ENCODE measurements at places on chromosomes 5 and 9.

DNA sequence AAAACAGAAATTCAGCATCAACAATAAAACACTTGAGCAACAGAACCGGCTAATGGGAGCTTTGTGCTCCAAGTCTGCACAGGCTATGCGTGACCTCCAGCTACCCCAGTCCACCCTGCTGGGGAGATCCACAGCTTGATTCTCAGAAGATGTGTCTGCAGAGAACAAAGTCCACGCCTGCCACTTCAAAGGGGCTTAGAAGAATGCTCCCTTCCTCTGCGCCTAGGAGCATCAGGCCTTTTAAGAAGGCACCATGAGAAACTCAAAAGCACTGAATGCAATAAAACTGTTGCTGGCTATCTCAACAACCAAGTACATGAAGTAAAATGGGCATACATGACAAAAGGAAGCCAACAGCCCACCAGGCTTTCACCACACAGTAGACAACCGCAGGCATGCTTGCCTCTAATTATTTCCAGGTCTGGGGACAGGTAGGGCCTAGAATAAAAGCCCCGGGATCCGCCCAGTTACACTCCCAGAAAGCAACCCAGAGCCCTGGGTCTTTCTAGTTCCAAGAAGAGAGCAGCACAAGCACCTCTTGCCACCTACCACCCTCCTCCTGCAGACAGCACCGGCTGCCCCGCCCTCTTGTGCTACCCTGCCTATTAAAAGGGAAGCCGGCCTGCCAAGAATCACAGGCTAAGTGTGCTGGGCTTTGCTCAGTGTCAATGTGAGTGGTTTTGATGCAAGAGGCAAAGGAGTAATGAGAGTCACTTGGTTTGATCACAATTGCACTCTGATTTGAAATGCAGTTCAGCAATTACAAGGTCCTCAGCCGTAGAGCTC lies 123.2 kb downstream of the SPOCK1 start:
- no peak for DNase-seq

- no peak for DNase-seq
Measured at GRCh38 chr9:102101723-102102122, 363.3 kb upstream of the GRIN3A start.

GRCh38 chr9:7762600-7762999 lies 37.0 kb downstream of the DMAC1 start:
- DNase-seq, result no peak

DNA sequence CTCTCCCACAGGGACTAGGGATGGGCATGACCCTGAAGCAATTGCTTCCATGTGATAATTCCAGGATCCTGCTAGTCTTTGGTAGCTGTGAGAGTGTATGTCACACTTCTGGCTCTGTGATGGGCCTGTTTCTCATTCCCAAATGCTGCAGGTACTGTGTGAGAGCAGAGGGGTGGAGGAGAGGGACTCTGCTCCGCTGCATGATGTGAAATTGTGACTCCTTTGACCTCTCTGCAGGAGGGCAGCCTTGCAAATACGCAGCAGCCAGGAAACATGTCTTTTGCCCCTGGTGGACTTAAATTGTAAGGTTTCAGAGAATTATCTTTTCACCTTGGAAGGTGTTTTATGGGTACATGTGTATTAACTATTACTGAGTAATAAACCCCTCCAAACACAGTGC lies 61.6 kb downstream of the SFXN1 start:
- no peak for DNase-seq

- DNase-seq, result no peak
Measured at GRCh38 chr9:89139455-89139854, 39.2 kb downstream of the SHC3 start.

DNA sequence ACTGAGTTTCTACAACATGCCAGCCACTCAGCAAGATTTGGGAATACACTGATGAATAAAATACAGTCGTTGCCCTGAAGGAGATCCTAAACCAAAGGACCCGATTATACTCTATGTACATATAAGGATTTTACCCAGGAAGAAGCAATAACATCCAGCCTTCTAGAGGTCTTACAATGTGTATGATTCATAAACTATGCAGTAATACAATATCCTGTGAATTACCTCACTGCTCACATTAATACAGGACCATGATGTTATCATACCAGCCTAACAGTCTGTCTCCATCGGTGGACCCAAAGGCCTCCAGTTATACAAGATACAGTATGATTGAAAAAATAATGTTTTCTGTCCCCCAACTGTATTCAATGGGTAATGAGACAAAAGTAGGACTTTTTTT lies 310.5 kb upstream of the TRPM3 start:
- no peak for DNase-seq

DNA sequence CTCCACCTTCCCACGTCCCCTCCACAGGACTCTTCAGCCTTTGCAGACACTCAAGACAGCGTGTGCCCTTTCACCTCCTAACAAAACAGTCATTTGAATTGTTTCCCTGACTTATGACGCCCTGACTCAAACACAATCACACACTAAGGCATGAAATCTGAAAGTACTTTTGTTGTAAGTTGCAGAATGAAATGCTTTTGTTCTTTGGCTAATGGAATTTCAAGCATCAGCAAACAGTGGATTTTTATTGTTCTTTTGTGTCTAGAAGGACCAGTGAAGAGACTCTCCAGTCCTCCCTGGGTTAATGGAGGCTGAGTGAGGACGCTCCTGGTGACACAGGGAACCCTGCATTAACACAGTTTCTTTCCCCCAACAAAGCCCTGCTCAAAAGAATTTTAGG lies 380.1 kb downstream of the CTNND2 start:
- no peak for DNase-seq

GRCh38 chr5:88660947-88661805 lies 221.8 kb downstream of the MEF2C start:
- peak; percentile 55 for DNase-seq

DNA sequence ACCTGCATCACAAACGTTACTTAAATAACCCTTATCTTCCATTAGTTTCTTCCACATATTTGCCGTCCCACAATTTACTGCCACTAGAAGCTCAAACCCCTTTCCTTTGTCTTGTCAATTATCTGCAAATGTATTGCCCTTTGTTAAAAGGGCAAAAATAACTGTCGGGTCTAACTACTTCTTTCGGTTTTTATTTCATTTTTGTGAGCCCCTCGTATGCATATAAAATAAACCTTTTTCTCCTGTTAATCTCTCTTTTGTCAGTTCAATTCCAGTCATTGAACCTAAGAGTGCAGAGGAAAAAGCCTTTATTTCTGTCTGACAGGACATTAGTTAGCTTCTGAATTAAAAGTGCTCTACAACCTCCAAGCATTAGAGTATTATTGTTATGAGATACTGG lies 45.5 kb downstream of the TMEM215 start:
- no peak for DNase-seq

- peak; percentile 36 for DNase-seq
Measured at GRCh38 chr5:34977934-34978613, 48.7 kb downstream of the DNAJC21 start.

DNA sequence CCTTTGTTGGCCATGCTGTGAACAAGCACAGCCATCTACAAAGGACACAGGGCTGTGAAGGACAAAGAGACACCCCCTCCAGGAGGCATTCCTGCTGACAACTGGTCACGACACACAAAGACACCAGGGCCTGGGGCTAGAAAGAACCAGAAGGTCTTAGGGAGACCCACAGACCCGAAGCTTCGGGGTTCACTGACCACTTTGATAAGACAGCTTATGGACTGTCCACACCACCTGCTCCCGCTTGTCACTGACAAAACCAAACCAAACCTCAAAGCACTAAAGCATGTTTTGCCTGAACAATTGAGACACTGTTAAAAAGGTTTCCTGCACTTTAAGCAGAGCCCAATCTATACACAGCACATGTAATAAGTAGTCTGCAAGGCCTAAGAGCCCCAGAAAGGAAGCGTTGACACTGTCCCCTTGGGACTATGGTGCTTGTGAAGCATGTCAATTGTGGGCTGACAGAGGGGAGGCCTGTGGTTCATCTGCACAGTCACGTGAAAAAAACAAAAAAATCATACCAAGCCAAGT lies 185.0 kb downstream of the GAPVD1 start:
- peak; percentile 67 for DNase-seq

GRCh38 chr9:33719581-33720374 lies 75.6 kb upstream of the PRSS3 start:
- no peak for DNase-seq

DNA sequence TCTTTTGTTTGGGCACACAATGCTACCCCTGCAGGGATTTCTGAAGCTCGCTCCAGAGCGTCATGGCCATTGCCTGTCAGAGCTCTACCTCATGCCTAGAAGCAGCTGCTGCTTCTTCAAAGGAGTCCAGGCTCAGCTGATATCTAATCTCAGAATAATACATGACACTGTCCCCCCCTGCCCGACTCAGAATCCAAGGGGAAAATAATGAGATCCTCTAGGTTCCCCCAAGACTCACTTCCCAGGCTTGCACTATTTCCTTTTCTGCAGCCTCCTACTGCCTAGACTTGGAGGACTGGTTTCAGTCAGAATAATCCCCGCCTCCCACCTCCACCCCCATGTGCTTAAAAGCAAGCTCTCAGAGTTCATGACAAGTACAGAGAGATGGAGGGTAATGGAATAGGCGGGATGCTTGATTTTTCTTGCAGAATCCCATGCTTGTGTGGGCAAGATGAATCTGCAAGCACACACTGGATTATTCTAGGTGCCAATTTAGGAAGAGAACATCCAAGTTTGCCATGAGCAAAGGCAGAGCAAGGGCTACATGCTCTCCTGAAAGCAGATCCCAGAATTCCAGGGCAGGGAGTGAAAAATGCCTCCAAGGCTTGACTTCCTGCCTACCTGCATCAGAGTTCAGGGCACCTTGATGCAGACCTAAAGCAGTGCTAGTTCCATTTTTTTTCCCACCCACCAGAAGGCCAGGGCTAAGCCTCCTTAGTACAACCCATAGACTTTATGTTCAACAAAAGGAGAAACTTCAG lies 97.4 kb upstream of the IFNK start:
- DNase-seq, result no peak

DNA sequence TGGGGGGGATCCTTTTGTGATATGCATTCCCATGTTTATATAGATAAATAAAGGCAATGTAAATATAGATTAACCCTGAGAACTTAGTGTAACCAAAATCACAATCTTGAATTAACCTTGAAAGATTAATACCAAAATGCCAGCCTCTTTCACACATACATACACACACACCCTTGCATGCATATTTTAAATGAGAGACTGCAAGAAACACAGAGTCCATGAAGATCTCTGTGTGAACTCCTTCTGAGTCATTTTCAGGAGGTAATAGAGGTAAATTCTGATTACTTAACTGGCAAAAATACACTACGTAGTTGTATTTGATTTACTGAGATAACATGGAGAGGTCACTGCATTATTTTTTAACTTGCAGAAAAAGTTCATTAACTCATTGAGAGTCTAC lies 118.0 kb downstream of the SLF1 start:
- DNase-seq, result no peak

DNA sequence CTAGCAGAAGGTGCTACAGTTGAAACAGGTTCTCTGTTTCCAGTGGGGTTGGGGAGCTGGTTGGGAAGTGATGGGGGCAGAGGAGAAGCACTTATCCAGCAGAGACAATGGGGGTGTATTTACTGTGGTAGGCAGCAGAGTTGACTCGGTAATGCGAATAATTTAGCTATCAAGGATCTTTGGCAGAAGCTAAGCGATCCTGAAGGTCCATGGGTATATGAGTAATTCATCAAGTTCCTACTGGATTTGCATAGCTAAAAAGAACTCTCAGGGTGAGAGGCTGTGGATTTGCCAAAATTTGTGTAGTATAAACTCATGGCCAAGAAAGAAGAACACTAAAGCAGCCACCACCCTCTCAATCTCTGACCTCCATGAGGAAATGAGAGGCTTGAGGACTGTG lies 61.2 kb upstream of the EGFLAM start:
- no peak for DNase-seq

DNA sequence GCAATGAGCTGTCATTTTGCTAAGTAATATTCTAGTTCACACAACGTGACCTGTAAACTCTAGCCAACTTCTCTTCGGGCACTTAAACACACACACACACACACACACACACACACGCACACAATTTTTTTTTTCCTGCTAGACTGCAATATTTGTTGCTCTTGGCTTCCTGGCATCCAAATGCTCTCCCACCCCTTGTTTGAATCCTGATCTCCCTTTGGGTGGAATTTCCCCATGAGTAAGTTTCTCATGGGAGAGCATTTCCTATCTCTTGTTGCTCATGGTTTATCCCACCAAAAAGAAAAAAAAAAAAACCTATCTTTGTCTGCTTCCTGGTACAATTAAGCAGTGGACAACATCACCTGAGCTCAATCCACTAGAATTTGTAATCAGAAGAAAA lies 54.7 kb upstream of the TSLP start:
- DNase-seq, result no peak

- DNase-seq, result no peak
Measured at GRCh38 chr9:128828719-128829452, 708 bp downstream of the SPOUT1 start.

DNA sequence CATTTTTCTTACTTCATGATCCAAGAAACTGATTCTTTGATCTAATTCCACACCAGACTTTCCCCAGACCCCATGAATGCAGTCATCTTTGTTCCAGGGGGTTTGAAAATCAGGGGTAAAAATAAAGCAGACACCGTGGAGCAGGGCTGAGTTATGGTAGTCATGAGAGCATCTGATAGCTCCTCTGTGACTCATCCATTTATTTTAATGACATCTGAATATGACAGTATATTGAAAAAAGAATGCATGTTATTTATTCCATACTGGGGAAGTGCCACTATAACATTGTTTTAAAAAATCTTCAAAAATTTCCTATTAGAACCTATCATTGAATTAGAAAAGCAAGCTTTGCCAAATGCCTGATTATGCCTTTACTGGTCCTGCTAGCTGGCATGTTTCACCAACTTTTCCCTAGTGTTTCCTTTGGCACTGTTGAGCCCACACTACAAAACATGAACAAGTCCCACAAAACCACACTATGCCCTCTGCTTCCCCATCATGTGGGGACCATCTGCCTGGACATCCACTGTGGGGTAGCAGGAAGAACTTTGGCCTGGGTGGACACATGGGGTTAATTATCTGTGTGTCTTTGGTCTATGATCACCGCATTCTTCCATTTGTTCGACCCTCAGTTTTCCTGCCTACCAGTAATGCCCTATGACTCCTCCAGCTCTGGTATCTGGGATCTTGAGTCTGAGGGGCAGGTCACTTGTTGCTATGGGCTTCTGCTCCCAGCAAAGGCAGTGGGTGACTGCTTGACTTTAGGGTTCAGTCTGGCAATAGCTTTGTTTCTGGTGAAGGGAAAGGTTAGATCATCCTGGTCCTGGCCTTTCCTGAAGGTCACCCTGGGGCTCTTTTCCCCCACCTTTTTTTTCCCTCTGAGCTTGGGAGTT lies 82.7 kb upstream of the PANK3 start:
- DNase-seq, result no peak

- no peak for DNase-seq
Measured at GRCh38 chr9:114400219-114400618, 12.4 kb upstream of the AKNA start.

GRCh38 chr5:141637123-141637766 lies 448 bp downstream of the RELL2 start:
- no peak for DNase-seq

Measured in GM19239 (cell line).